Non-pigmented ciliary epithelial cell (primary cell): ENCODE measurements at places on chromosomes 4 and X.

- no peak for DNase-seq
These were observed 208.0 kb downstream of the PRDM5 start for GRCh38 chr4:120714417-120715010.

- peak; percentile 75 for DNase-seq
These were observed 73.9 kb downstream of the IRF2 start for GRCh38 chr4:184400375-184400870.

DNA sequence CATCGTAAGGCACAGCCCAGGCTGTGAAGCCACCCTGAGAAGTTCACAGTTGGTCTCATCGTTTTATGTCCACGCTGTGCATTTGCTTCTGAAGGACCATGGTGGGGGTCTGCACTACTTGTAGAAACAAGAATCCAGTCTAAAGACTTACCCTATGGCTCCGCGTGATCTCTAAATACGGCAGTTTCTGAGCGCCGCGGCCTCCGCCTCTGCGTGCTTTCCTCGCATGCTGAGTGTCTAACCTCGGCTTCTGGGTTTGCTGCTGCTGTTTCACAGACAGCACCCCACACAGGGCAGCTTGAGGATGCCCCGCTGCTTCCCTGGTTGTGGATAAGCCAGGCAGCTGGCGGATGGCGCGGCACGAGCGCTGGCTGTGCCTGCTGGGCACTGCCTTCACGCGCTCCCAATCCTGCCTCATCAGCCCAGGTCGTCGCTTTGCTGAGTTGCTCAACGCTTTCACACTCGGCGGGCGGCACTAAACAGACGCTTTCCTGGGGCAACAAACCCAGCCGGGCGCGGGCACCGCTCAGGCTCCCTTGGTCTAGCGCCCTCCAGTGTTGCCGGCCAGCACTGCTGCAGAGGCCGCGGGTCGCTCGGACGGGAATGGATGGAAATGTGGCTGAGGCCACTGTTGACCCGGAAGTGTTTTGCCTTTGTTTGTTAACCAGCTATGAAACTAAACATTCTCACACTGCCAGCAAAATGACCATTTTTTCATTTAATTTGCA, 39.2 kb downstream of the FGFRL1 start:
- no peak for DNase-seq

- no peak for DNase-seq
These were observed 127.4 kb downstream of the SH3RF1 start for GRCh38 chr4:169143335-169143734.

- no peak for DNase-seq
These were observed 137.7 kb downstream of the RCHY1 start for GRCh38 chr4:75376543-75376942.

GRCh38 chr4:14528918-14529317, 473.4 kb upstream of the CPEB2 start:
- no peak for DNase-seq
